ENCODE measurements at places on chromosomes 7 and 10. TPM values are rescaled to one million over a fixed set of nuclear protein-coding genes. Genes with fewer than 3 reads are reported as not detected.

Gene CCDC146
- 5.2 TPM for polyA plus RNA-seq

- no peaks in the 10 kb centered on the region for H3K27me3 ChIP-seq
- DNase-seq = no peak
- no peak overlapping the region for H3K27ac ChIP-seq
Measured at GRCh38 chr7:91085175-91085574, 179.1 kb upstream of the FZD1 start.

DNA sequence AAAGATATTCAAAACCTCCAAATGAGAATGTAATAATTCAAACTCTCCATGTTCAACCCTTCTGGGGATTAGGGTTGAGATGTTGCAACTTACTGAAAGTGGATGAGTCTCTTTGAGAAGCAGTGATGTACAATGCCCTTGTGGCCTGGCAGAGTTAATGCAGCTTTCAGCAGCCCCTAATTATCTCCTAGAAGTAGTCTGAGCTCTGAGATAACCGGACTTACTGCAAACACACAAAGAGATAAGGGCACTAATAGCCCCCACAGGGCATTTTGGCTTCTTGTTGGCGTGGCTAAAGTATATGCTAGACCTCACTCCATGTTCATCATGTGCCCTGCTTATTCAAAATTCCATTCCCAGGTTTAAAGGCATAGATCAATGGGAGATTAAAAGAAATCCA lies 404.7 kb downstream of the NEBL start:
- no peaks in the 10 kb centered on the region for H3K36me3 ChIP-seq
- no peak overlapping the region for H3K27ac ChIP-seq
- no peak overlapping the region for H3K4me3 ChIP-seq

DNA sequence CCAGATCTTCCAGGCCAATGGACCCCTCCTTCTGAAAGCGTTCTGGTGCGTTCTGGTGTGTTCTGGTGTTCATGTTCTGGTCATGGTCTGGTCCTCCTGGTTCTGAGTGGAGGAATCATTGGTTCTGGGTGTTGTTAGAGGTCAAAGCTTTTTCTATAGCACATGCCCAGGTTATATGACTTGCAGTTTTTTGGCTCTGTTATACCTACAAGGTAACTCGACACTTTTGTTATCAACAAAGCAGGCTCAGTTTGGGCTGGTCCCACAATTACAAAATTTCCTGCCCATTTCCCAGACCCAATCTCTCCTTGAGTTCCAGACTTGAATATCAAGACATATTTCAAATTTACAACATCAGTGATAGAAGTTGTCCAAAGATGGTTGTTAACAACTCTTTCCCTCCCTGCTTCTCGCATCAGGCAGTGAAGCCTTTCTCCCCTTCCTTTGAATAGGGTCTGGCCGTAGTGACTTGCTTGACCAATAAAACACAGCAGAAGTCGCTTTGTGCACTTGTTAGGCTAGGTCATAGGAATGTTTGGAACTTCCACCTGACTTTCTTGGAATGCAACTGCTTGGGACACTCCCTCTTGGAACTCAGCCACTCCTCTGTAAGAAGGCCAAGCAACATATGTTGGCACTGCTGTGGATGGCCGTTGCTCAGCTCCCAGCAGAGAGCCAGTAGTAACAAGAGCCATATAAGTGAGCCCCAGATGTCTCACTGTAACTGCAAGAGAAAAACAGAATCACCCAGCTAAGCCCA lies 83.1 kb upstream of the STEAP1B start:
- H3K4me1 ChIP-seq = peaks cover 36% of the 10 kb centered on the region
- H3K4me3 ChIP-seq = no peak overlapping the region
- no peak overlapping the region for H3K27ac ChIP-seq

DNA sequence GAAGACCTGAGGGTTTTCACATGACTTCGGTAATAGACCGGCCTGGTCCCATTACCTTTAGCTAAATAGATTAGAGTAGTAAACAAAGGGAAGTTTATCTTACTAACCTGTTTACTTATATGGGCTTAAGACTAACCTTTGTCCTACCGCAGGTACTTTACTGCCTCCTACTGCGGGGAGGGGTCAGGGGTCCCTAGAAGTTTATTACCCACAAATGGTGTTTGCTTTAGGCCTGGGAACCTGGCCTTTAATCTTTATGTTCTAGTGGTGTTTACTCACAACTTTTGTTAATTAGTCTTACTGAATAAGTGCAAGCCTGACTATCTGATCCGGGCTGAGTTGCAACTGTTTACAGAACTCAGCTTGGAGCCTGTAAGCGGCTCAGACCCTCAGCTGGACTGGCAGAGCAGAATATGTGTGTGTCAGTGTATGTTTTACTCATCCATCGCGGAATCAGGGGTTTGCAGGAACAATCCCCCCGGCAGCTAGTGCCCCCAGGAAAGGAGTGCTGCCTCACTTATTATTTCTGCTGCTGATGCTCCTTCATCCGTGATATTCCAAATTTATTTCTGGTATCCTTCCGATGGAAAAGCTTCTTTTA lies 578.9 kb upstream of the SEMA3D start:
- H3K36me3 ChIP-seq = no peaks in the 10 kb centered on the region
- H3K4me1 ChIP-seq = no peaks in the 10 kb centered on the region
- no peak overlapping the region for H3K4me3 ChIP-seq
- H3K27me3 ChIP-seq = no peaks in the 10 kb centered on the region
- H3K27ac ChIP-seq = no peak overlapping the region
- no peak for DNase-seq

DNA sequence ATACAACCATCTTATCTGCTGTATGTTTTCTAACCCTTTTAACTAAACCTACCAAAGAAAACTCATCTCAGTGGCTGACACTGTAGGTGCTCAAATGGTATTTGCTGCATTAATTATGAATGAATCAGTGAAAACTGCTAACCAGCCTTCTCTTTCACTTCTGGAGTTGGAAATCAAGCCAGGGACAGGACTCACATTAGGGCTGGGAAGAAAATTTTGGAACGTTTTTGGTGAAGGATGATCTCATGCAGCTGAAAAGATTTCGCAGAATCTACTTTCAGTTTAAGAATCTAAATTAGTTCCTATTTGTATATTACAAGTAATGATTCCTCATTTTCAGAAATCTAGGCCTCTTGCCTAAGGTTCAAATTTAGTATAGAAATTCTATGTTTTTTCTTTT lies 12.9 kb downstream of the MTPN start:
- H3K4me1 ChIP-seq = peaks cover 7% of the 10 kb centered on the region
- no peak overlapping the region for H3K4me3 ChIP-seq
- peaks cover 3% of the 10 kb centered on the region for H3K36me3 ChIP-seq

DNA sequence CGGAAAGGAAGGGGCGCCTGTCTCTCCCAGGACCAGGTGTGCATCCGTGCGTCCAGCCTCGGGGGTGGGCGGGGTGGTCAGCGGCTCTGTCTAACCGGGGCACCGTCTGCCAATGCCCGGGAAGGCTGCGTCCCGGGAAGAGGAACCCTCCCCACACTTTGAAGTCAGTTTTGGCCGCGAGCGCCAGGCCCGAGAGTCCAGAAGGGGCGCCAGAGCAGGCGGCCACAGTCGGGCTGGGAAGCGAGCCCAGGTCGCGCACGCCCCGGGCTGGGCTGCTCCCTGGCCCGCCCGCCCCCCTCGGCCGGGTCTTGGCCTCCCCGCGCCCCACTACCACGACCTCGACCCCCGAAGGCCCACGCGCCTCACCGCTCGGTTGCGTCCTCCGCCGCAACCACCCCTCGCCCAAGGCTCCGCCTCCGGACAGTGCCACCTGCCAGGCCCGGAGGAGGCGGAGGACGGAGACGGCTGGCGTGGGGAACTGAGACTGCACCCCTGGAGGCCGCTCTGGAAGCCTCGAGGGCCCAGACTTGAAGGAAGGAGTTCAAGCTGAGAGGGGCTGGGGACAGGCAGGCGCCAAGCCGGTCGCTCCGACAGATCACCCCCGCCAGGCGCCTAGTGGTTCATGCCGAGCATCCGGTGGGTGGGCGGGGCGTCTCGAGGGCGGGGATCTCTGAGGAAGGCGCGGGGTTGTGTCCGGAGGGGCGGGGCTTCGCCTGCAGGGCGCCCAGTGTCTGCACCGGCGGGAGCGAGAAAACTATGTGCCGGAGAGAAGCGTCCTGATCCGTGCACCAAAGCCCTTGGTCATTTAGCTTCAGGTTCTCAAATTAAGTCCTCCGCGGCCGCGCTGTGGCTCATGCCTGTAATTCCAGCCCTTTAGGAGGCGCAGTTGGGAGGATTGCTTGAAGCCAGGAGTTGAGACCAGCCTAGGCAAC lies at the start of gene BRAT1:
BRAT1 (minus strand) TSS at position 404 of the 932 bp plus-strand sequence. CDS start 1,093 bp downstream, outside the sequence.
- no peaks in the 10 kb centered on the region for H3K27me3 ChIP-seq
- H3K4me3 ChIP-seq = peak within 1 kb of the TSS; percentile 59
- H3K36me3 ChIP-seq = peaks cover 2% of the 10 kb centered on the region

Gene CHN2
- polyA plus RNA-seq = 1.6 TPM

DNA sequence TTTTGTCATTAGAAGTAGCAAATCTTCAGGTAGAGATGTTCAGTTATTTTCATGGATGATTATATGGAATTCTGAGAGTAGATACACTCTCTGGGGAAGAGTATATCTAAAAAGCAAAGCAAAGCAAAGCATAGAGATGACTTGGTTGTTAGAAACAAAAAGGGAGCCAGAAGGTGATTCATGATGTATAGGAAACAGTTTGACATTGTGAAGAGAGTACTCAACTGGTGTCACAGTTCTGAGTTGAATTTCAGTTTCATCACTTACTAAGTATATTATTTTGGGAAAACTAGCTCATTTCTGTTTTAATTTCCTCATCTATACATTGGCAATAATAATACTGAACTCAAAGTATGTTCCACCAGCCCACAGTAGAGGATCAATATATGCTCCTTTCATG lies 86.8 kb downstream of the SEMA3C start:
- H3K36me3 ChIP-seq = no peaks in the 10 kb centered on the region
- no peak overlapping the region for H3K4me3 ChIP-seq
- peaks cover 55% of the 10 kb centered on the region for H3K4me1 ChIP-seq
- DNase-seq = no peak
- peak overlapping the region; percentile 35 for H3K27ac ChIP-seq

DNA sequence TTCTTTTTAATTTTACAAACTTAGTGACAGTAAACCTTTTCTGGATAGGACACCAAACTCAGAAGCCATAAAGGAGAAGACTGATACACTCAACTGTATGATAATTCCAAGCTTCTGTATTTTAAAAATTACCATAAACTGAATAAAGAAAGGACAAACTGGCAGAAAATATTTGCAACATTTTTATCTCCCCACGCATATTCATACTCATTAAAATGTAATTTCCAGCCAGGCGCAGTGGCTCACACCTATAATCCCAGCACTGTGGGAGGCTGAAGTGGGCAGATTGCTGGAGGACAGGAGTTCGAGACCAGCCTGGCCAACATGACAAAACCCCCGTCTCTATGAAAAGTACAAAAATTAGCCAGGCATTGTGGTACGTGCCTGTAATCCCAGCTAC lies 67.7 kb downstream of the HIBADH start:
- H3K27ac ChIP-seq = no peak overlapping the region
- H3K4me1 ChIP-seq = no peaks in the 10 kb centered on the region
- no peak overlapping the region for H3K4me3 ChIP-seq

DNA sequence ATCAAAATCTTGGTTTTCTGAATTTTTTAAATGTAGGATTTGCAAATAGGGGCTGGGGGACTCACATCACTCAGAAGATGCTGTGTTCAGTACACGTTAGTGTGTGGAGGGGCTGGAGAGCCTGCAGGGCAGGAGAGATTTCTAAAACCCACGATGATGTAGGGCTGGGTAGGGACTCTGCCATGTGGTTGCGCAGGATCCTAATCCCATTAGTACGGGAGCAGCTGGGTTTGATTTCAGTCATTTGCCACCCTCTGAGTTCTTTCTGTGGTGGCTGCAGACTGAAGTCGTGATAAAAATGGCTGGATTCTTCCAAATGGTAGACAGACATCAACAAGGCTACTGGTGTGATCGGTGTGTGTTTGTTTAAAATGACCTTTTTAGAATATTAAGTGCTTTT lies 14.2 kb upstream of the GET4 start:
- no peaks in the 10 kb centered on the region for H3K27me3 ChIP-seq
- H3K4me3 ChIP-seq = no peak overlapping the region
- peaks cover 35% of the 10 kb centered on the region for H3K36me3 ChIP-seq
- peaks cover 4% of the 10 kb centered on the region for H3K4me1 ChIP-seq
- DNase-seq = no peak

DNA sequence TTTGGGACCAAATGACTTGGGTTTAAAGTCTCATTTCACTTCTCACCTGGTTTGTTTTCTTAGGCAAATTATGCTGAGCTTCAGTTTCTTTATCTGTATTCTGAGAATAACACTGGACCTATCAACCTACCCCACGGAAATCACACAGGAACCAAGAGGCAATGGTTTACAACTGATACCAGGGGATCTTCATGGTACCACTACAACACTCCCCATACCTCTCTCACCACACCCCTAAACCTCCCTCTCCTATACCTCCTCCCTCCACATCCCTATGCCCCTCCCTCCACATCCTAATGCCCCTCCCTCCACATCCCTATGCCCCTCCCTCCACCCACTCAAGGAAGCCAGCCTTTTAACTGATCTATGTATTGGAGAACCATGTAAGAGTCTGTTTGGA lies 9.9 kb downstream of the FAM204A start:
- H3K36me3 ChIP-seq = peaks cover 25% of the 10 kb centered on the region
- H3K27me3 ChIP-seq = no peaks in the 10 kb centered on the region
- peaks cover 3% of the 10 kb centered on the region for H3K4me1 ChIP-seq
- DNase-seq = no peak
- H3K4me3 ChIP-seq = no peak overlapping the region

DNA sequence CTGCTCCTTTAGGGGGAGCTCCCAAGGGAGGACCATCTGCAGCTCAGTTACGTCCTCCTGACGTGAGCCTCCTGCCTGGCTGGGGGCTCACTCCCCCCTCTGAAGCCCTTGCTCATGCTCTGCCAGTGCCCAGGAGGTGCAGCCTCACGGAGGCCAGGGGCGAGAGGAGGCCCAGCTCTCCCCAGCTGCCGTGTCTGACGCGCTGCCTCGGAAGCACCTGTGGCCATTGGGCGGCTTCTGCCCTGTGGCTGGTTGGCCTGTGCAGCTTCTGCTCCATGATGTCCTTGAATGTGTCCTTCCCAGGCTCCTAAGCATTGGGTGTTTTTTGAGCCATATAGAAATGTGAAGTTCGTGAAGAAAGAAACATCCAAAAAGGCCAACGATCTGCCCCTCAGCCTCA lies 91.3 kb downstream of the DYNC2I1 start:
- no peak for DNase-seq
- H3K36me3 ChIP-seq = peaks cover 5% of the 10 kb centered on the region
- H3K4me1 ChIP-seq = no peaks in the 10 kb centered on the region
- no peak overlapping the region for H3K4me3 ChIP-seq
- H3K27ac ChIP-seq = no peak overlapping the region

Measured in keratinocyte (primary cell).